ENCODE measurements at places on chromosomes 3 and 15.

DNA sequence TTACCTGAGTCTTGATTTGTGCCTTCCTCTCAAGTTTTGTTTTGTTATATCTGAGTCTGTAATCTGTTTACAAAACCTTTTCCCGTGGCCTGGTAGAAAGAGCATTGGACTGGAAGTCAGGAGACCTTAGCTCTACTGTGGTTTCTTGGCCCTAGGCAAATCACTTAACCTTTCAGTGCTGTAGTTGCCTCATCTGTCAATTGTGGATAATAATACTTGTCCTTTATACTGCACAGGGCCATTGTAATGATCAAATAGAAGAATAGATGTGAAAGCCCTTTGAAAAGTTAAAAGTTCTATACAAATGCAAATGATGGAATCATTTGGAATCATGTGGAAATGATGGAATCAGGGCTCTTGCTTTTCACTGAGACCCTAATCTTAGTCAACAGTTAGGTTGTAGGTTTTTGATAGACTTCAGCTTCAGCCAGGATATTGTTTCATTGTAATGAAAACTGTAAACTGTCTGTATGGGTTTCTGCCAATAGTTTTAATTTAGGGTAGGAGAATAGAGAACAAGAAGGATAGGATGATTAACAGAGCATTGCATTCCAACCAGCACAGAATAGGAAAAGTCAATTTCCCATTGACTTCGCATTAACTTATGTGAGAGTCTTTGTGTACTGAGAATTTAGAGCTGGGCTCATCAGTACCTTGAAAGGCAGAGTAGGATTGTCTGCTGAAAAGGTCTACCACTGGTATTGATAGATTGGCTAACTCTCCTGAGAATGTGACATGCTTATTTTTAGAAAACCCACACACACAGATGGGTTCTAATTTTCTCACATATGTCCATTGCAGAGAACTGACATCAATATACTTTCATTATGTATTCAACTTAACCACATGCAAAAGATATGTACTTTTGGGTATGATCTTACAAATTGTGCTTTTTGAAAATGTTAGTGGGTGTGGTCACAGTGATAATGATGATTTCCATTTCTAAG lies 21.8 kb downstream of the MAP2K5 start:
- no peak for DNase-seq

GRCh38 chr3:71724584-71725270 lies 475 bp downstream of the EIF4E3 start:
- DNase-seq, result peak; percentile 17

- no peak for DNase-seq
These were observed 35.8 kb upstream of the CTDSPL start for GRCh38 chr3:37825744-37826400.

DNA sequence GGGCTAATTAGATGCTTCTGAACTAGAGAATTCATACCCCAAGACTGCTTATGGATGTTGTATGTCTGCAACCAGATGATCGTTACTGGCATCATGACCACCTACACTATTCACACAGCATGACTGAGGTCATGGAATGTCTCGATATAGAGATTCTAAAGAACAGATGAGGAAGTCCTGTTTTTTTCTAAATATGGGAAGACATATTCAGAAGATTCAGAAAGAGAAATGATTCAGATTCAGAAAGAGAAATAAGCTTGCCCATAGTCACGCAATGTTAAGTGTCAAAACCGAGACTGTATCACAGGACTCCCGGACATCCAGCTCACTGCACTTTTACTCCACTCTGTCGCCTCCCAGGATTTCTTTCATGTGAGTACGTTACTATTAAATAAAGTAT lies 136.2 kb downstream of the TPRG1 start:
- DNase-seq, result no peak
